ENCODE measurements at places on chromosomes 13 and 19.

GRCh38 chr13:74168263-74168675 lies 34.1 kb upstream of the KLF12 start:
- no peak for DNase-seq

GRCh38 chr13:34765446-34766180 lies 176.5 kb upstream of the NBEA start:
- DNase-seq: no peak

DNA sequence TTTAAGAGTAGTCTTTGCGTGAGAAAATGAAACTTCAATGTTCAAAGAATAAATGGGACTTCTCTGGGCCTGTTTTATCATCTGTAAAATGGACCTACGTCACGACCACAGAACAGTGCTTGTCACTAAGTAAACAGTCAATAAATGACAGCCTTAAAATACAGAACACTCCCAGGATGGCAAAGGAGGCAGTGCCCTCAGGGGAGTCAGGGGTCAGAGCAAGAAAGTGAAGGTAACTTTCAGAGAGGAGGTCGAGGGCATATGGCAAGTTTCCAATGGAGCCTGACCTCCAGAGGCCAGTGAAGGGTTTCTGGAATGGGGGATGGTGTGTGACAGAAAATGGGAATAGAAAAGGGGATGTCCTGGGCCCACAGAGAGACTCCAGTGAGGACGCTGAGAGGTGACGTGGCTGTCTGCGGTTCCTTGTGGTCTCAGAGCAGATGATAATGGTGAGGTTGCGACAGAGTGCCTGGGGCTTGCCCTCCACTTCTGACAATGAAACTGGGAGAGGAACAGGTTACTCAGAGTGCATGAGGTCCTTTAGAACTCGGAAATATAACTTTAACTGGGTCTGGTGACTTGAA lies 91.8 kb downstream of the UBL3 start:
- no peak for DNase-seq

DNA sequence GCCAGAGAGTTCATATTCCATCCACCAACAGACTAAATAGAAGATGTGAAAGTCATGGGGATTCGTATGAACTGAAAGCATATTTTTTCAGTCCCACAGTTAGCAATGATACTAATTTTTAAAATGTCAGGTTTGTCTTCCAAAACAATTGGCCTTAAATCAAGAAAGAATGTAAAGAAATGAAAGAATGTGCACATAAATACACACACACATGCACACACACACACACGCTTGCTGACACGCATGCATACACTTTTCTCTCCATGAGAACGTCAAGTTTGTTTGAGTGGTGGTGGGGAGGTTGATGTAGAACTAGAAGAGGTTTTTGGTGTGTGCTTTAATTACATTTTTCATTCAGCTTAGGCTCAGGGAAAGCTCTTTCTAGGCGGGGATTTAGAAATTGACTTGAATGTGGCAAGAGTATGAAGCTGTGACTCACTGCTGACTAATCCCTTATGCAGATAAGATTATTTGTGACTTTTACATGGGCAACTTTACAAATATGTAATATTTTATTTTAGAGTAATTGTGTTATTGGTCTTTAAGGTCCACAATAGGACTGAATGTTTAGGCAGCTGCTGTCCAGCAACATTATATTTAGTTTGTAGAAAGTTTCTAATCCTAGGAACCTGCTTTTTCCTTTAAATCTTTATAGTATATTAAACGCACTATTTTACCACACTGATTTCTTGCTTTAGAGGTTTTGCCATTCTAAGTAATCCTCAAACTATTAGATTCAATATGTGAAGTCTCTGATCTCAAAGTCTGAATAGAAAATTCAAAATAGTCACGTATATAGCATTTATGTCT lies 18.8 kb downstream of the FLT1 start:
- DNase-seq: peak; percentile 47

DNA sequence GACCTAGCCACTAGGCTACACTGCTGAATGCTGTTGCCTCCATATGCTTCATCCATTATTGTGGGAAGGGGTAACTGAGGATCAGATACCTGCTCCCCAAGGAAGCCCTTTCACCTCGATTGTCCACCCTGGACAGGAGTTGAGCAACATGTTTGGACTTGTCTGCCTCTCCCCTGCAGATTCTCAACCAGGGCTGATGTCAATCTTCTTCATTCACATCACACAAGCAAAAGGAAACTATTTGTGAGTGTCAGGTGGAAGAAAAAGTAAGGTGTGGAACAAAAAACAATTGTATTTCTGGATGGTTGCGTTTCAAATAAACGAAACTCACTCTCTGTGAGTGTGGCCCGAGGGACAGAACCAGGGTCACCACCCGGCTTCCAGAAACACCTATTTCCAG lies 29.5 kb upstream of the MUC16 start:
- DNase-seq: no peak

- peak; percentile 49 for DNase-seq
Measured at GRCh38 chr13:75761369-75761768, 125.2 kb downstream of the LMO7 start.

DNA sequence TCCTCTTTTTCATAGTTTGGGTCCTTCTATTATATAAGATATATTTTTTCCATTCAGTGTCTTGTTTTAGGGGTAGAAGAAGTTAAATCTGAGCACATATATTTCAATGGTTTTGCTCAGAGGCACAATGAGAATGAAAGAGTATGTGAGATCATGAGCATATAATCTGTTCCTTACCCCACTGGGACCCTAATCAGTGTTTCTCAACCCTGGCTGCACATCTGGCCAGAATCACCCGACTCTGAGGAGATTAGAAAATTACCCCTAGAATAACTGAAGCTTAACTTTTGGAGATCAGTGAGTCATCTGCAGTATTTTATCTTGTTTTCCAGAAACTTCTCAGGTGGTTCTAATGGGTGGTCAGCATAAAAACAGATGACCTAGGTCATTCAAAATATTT lies 782 bp downstream of the CYSLTR2 start:
- no peak for DNase-seq

DNA sequence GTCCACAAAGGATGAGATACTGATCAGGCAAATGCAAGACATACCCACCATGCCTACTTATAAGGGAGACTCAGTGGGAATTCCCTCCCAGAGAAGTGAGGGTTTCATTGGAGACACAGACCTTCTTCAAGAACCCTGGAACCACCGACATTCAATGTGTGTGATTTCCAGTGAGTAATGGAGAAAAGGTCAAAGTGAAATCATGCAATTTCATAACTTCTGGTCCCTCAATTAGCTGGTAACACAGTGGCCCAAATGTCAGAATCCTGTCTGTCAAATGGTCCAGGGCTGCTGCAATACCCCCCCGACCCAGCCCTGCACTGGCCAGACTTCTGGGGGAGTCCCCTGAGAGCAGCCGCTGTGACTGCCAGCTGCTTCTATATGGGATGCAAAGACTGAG lies 4.7 kb upstream of the METTL21C start:
- no peak for DNase-seq

- DNase-seq: no peak
Measured at GRCh38 chr13:28540612-28541011, 45.7 kb upstream of the FLT1 start.

- DNase-seq: no peak
Measured at GRCh38 chr13:63435667-63436324, 2020.1 kb upstream of the PCDH20 start.

DNA sequence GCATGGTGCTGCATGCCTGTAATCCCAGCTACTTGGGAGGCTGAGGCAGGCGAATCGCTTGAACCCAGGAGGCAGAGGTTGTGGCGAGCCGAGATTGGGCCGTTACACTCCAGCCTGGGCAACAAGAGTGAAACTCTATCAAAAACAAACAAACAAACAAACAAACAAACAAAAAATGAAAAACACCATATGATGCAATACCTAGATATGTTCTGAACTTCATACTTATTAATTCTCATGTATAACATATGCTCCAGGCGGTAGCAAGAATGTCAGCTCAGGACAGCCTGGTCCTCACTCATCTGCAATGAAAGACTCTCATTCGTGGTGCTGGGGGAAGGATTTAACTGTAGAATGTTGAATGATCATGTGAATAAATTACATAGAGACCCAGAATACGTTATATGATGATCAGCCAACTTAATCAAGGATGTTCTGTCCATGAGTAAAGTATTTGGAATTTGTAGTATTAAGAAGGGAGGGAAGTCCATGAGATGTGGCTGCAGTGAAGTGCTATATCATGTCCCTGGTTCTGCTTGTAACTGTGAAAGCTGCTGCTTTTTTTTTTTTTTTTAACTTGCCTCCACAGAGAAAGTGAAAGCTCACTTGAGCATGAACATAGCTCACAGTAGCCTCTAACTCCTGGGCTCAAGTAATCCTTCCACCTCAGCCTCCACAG lies 206.8 kb downstream of the UQCRFS1 start:
- no peak for DNase-seq

DNA sequence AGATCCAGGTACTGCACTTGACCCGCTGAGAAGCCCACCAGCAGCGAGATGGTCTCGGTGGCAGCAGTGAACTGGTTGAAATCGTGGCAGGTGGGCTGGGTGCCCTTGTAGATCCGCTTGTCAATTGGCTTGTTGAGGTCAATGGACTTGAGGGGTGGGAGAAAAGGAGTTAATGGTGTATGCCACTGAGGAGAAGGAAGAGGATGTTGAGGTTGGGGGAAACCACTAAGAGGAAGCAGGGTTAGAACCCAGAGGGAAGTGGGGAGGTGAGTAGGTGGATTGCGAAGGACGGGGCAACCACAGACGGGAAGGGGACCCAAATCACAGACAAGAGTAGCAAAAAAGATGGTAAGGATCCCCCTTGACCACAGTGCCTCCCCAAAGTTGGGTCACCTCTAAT lies 1.7 kb downstream of the DMWD start:
- no peak for DNase-seq

- no peak for DNase-seq
Measured at GRCh38 chr13:76953968-76954367, 5.7 kb downstream of the ACOD1 start.

DNA sequence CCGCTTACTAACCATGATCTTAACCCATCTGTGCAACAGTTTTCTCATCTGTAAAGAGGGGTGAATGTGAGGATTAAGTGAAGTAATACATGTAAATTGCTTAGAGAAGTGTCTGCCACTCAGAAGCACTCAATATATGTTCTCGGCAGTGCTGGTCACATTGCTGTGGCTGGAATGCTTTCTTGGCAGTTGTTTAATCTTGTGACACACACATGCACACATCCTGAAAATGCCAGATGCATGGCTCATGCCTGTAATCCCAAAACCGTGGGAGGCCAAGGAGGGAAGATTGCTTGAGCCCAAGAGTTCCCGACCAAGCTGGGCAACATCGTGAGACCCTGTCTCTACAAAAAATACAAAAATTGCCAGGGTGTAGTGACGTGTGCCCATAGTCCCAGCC lies 4.9 kb upstream of the DMKN start:
- DNase-seq: peak; percentile 48

DNA sequence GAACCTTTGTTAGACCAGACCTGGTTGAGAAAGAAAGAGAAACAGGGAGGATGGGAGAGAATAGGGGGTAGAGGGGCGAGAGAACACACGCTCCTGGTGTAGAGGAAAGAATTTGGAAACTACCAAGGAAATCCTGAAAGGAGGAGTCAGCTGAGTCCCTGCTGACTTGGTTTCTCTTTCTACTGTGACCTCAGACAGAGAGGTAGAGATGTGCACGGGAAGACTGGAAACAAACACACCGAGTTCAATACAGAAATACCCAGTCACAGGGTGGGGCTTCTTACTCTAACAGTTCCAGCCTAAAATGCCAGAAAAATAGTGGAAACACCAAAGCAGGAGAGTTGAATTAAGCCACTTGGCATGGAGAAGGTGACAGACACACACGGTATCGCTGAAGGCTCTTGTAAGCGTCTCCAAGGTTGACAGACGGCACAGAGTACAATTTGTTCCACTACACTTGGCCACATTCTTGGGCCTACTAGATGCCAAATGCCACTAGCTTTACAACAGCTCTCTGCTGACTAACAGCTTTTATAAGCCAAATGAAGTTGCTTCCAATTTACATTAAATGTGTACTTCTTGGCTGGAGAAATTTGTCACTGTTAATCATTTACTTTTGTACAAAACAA lies 28.1 kb downstream of the LATS2 start:
- no peak for DNase-seq

DNA sequence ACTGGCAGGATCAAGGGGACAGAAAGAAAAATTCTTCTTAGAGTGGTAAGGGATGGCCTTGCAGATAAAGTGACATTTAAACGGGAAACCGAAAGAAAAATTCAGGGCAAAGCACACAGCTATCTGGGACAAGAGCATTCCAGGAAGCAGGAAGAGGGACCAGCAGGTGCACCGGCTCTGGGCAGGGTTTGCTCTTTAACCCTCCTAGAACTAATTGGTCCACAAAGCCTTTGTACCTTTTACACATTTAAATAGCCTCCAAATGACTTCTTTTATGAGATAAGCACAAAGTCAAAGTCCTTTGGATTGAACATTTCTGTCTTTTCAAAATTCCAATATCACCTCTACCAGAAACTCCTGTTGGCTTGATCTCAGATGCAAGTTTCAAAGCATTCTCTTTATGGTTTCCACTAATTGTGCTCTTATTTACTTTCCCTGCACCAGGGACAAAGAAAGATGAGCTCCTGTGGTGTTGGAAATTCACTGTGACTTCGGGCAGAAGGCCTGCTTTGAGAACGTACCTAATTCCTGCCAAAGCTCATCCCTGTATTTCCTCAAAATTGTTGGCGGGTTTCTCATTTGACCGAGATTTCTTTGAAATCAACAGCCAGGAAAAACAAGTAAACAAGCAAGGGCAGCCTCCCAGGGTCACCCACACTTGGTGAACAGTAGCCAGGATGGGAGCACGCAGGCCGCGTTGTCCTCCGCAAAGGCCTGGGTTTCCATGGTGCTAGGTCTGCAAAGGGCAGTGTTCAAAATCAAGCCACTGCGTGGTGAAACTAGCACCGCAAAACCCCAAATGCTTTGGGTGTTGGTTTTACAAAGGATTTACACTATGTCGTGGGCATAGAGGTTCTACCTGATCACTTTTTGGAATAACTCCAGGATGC lies 98.6 kb downstream of the IRS2 start:
- DNase-seq: no peak

- no peak for DNase-seq
Measured at GRCh38 chr13:27942972-27943371, 23.2 kb downstream of the PDX1 start.

- no peak for DNase-seq
Measured at GRCh38 chr13:46278474-46278873, 66.7 kb downstream of the LRRC63 start.
